Suprapubic skin (tissue), 4 donors: ENCODE measurements at places on chromosomes 12 and 14.
A peak's percentile ranks its signal among the peaks of the same experiment; 100 is the strongest.

GRCh38 chr12:76871742-76872141 is 7.1 kb downstream of the CSRP2 start:
- DNase-seq: no peak

DNA sequence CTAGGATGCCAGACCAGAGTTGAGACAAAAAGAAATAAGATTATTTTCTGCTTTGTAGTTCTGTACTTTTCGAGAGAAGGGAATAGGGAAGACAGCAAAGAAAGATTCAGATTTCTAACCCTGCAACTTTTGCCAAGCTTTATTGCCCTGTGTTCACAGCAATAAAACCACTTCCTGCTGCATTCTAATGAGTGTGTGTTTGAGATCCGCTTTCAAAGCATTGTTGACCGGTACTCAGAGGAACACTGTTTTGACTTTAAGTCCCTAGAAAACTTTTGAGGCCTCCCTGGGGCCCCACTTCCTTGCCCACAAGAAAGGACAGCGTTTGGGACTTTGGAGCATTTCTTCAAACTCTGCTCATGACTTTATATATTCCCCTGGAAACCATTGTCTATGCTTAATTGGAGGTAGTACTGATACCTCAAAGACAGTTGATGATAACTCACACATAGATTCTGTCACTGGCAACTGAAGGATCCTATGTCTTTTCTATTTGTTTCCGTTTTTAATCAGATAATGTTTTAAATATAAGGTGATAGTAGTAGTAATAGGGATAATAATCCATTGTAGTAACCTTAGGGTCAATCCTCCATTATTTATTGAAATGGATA is 1.3 kb downstream of the RNASE6 start:
- DNase-seq: no peak

DNA sequence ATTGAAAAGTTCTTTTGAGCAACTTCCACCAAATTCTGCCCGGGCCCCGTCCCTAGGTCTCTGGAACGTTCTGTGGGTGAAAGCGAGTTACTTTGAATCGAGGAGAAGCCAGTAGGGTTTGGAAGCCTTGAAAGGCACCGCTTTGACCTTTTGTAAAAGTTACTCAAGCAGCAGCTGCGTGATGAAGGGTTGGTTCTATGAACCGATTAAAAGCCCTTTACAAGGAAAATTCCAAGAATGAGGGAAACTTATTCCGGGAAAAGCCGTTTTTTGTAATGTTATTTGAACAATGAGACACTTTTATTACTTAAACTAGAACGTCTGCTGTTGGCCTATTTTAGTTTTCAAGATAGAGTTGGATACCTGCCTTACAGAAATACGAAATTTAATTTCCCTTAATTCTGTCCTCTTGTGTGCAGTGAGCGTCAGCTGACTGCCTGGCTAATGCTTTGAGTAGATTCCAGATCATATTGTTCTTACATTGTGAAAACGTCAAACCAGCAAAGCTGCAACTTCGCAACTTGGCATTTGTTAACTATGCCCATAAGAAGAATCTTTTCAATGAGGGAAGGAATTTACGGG is 906 bp downstream of the LARP4 start:
- DNase-seq: peak; percentile 29

DNA sequence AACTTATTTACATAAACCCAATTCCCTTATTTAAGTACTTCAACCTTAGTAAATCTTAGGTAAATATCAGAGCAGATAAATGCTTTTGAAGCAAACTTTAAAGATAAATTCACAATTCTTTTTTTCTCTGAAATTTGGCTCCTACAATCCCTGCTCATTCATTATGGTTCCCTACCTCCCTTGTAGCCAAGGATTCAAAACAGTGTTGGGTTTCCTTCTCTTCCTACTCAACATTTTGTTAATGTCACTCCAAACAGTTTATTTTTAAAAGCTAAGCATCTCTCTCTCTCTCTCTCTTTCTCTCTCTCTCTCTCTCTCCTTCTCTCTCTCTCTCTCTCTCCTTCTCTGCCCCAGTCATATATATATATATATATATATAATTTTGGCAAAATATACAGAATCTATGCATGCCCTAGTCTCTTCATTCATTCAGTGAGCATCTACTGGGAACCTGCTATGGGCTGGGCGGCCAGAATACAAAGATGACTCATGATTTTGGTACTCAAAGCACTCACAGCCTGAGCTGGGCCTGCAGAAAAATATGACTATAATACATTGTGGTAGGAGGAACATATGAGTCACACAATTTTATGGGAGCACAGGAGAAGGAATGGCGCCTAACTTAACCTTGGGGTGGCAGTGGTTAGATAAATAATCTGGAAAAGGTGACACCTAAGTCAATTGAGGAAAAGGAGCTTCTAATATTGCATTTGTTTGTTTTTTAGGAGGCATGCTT is 123.7 kb upstream of the DHRS4 start:
- DNase-seq: no peak

DNA sequence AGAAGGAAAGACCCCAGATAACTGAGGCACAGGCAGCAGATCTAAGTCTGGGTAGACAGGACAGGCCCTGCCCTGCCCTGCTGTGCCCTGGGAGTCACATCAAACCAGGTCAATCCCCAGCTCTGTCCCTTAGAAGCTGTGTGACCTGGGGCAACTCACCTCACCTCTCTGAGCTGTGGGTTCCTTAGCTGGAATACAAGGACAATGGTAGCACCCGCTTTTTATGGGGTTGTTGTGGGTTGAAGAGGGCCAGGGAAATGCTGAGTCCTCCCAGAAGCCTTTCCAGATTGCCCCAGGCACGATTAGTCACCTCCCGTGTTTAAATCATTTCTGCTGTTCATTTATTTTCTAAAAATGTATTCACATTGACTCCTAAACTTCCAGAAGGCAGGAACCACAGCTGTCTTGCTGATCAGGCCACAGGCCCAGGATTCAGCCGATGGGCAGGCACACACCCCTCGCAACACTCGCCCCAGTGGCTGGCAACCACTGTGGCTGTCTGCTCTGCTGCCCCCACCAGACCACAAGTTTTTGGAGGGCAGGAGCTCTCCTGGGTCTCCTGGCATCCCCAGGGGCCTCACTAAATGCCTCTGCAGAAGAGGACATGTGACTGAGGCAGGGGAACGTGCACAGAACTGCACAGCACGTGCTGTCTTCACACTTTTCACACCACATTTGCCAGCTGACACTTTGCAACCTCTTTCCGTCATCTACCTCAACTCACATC is 3.0 kb downstream of the SELPLG start:
- DNase-seq: no peak

DNA sequence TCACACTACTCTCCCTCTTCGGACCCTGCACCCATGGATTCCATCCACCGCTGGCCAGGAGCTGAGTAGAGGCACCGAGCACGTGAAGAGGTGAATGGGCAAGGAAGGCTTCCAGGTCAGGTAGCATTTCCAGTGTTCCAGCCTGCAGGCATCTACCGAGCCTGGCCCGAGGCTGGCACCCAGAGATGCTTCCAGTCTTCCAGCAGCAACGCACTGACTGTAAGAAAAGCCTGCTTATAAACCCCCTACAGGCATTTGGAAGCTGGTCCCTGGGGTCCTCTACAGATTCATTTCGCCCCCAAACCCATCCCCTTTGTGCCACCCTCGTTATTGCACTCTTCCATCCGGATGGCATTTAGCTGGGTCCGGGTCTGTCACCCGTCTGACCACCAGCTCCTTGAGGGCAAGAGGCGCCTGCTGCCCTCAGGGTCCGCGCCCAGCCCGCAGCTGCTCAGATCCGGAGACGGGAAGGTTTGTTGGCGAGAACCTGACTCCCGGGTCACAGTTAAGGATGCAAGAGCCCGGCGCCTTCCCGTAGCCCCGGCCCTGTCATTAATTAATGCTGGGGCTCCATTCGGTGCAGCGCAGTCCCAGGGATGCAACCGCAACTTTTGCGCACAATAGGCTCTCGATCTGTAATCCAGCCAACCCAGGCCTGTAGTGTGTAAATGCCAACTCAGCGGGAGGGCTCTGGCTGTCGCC is 614 bp upstream of the MARK3 start:
- peak; percentile 74 for DNase-seq

DNA sequence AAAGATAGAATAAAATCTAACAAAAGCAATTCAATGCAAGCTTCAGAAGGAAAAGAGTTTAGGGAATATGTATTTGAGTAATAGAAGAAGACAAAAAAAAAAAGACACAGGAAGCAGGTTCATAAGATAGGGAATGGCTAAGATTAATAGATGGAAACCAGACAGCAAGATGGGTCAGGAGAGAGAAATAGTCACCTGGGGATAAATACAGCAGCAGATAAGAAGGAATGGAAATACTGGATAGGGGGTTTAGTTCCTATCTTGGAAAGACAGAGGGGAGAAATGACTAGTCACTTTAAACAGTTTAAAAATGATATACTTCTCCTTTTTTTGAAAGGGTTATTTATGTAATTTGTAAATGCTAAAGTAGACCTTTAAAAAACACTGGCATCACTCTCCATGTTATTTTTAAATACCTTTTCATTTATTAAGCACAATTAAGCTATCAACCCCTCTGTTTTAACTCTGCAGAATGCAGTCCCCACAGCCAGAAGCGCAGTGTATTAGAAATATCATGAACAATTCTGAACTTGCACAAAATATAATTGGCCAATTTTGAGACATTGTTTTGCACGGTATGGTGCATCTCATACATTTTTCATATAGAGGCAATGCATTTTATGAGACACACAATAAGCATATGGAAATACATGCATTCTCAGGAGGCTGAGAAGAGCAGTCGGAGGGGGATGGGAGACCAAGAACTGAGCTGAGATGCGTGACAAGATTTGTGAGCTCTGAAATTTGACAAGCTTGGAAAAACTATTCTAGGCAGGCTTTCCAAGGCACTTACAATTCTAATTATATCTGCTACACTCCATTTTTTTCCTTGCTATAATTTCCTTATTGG is 303.4 kb upstream of the PRICKLE1 start:
- no peak for DNase-seq

DNA sequence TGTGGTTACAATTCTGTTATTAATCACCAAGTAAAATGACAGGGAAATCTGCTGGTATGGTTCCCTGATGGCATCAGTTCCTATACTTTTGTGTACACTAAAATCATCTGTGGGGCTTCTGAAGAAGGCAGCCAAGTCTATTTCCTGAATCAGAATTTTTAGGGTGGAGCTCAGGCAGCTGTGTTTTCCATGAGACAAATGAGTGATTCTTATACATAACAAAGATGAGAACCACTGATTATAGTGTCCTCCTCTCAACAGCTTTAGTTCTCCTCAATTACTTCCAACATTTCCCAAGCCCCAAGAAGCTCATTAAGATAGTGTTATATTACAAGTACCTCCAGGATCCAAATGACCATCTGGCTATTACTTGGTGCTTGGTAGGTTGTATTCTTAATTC is 64.5 kb upstream of the USP44 start:
- no peak for DNase-seq

DNA sequence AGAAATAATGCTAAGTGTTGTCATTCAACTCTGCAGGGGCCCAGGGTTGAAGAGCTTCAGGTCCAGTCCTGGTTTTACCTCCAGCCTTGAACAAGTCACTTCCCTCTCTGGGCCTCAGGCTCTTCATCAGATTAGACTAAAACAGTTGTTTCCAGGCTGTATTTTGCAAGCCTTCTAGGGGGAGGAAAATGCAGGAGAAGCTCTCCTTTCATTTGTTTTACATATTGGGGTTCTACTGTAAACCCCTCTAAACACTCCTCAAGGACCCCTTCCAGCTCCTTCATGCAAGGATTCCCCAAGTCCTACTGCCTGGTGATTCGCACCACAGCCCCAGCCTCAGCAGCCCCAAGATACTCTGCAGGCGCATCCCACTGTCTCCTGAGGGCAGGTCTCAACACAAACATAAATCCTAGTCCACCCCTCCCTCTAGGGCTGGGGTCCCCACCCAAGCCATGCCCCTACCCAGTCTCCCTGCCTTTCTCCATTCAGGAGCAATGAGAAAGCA is 2.7 kb downstream of the SDR9C7 start:
- DNase-seq: no peak

- DNase-seq: peak; percentile 71
Observed at GRCh38 chr12:100141998-100142850, 450 bp downstream of the BLTP3B start.

- no peak for DNase-seq
Observed at GRCh38 chr12:115155665-115156645, 472.0 kb upstream of the TBX3 start.

DNA sequence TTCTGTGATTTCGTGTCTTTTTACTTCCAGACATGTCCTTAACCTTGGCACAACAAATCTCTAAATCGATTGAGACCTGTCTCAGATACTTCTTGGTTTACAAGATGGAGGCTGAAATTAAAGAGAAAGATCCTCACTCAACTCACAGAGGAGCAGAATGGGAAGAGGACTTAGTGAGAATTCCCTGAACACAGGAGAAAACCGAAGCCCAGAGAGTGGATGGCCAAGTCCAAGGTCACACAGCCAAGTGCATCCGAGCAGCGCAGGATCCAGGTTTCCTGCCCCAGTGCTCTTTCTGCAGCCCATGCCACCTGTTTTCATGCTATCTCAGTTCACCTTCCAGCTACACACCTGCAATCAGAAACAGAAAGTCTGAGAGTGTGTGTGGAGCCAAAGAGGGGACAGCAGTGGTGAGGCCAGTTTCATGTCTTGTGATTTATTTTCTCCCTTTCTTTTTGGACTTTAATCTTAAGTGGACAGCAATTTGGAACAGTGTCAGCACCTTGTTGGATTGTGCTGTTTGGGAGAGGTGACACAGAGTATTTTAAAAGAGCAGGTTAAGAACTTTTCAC is 22.9 kb upstream of the TCL1B start:
- no peak for DNase-seq

GRCh38 chr12:93025145-93026103 is 96.3 kb upstream of the EEA1 start:
- no peak for DNase-seq

DNA sequence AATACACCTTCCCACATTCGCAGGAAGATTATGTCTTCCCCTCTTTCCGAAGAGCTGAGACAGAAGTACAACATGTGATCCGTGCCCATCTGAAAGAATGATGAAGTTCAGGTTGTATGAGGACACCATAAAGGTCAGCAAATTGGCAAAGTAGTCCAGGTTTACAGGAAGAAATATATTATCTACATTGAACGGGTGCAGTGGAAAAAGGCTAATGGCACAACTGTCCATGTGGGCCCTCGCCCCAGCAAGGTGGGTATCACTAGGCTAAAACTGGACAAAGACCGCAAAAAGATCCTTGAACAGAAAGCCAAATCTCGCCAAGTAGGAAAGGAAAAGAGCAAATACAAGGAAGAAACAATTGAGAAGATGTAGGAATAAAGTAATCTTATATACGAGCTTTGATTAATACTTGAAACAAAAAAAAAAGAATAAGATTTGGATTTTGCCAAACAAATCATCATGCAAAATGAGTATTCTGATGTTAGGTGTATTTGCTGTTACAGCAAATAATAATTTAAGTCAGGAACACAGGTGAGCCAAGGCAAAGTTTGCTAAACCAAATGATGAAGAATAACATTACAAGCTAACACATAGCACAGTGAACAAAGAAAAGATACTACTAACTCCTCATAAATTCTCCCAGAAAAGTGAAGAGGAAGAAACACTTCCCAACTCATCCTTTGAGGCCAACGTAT is 30.6 kb downstream of the FAM186A start:
- no peak for DNase-seq
